ENCODE measurements at places on chromosomes 16 and 17.

DNA sequence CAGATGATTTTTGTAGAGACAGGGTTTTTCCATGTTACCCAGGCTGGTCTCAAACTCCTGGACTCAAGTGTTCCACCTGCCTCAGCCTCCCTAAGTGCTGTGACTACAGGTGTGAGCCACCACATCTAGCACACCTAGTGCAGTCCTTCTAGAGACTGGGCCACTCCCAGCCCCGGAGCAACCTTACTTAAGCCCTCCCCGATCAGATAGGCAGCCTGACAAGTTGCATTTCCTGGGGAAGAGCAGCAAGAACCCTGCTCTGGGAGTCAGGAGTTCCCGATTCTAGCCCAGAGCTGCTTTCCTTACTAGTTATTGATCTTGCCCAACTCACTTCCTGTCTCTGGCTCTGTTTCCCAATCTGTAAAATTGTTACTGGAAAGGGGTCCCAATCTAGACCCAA, 7.0 kb upstream of the NAGLU start:
- no peak for DNase-seq

- peak; percentile 82 for DNase-seq
Observed at GRCh38 chr16:19655242-19655777, 62.7 kb downstream of the KNOP1 start.

DNA sequence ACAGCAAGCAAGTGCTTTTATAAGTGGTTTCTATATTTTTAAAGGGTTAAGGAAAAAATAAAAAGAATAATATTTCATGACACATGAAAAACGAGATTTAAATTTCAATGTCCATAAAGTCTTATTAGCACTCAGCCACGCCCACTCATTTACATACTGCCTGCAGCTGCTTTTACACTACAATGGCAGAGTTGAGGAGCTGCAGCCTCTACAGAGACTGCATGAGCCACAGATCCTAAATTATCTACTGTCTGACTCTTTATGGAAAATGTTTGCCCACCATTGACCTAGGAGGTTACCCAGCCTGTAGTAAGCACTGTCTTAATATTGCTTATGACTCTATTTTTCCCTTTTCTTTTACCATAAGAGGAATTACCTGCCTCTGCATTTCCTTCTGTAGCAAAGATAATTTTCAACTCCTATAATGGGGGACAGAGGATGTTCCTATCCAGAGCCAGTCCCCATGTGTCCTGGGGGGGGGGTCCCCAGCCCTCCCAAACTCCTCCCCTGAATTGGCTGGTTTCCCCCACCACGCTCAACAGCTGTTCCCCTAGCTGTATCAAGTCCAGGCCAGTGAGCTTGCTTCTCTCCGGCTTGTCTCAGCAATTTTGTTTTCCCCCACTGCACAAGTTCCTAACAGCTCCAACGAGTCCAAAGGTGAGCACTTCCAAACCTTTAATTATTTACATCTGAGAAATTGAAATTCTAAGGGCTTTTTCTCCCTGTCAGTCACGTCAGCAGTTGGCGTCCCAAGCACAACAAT, 139.4 kb upstream of the ERCC4 start:
- DNase-seq = no peak

GRCh38 chr16:71499775-71500364, 10.7 kb upstream of the ZNF19 start:
- peak; percentile 46 for DNase-seq

DNA sequence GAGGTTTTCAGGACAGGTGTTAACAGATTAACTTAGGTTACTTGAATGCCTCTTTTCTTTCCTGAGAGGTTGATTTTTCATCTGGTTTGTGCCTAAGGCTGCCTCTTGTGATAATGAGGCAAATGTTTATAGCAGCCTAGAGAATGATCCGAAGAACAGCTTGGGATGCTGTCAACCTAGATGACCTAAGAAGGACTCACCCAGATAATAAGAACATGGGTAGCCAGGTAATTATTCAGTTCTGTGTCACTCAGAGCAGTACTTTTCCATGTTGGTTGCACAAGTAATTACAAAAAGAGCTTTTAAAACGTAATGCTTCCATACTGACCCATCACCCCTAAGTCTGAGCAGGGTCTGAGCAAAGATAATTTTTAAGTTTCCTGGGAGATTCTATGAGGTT, 60.3 kb downstream of the CHD9 start:
- DNase-seq = no peak

DNA sequence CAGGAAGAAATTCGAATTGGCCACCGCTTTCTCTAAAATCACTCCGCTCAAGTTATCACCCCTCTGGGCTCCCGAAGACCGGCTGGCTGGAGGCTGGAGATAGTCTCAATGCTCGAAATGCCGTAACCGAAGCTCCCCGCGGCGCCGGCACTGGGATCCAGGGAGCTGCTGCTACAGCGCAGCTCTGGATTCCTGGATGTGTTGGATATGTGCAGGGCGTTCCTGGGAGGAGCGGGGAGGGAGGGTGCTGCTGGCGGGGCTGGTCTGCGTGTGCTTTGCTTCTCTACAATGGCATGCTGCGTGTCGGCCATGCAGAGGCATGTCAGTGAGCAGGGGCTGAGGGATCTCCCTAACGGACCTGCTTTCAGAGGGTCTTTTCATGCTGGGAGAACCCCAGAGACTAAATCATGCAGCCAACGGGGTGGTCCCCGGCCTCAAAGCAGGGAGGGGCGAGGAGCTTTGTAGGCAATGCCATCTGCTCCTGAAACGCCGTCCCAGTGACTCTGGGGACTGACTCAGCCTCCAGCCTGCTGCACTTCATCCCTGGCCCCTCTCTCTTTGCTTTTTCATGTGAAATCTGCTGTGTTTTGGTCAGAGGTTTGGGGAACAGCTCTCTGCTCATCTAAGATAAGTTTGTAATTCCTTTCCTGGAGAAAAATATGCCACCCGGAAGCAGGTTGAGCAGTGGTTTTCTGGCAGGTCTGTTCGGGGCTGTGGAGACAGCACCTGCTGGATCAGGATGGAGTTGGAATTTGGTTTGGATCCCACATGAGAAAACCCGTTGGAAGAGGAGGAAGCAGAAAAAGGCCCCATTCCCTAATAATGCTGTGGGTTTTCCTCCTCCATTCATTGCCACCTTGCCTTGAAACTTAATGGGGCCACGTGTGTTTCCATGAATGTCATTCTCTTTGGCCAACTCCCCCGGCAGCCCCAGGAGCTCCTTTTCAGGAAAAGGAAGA, 311.4 kb downstream of the SEC14L1 start:
- no peak for DNase-seq

DNA sequence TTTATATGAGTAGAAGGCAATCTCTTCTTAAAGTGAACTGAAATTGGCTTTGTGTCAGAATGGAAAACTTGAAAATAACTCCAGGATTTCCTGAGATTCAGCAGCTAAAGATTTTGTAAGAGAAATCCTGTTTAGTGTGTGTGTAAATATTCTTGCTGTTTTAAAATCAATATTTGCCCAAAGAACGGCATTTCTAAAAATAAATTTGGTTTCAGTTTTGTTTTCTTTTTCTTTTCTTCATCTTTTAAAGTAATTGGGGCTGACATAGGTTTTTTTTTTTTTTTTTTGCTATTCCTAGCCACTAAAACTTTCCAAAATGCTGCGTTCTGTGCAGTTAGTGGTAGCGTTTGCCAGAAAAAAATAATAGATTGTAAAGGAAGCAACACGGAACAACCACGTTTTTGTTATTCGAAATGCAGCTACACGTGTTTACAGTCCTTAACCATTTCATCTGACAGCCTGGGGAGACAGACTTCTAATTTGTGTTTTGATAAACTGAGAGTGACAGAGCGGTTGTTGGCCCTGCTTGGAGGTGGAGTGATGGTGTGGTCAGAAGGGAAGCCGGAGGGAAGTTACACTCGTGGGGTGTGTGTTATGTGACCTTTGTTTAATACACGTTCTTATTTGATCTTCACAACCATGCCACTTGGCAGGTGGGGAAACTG, 21.6 kb upstream of the SMPD3 start:
- no peak for DNase-seq

- DNase-seq = no peak
Observed at GRCh38 chr17:2943981-2944380, 119.4 kb downstream of the OR1D5 start.

- peak; percentile 46 for DNase-seq
Observed at GRCh38 chr17:37488607-37489196, 989 bp upstream of the DUSP14 start.

DNA sequence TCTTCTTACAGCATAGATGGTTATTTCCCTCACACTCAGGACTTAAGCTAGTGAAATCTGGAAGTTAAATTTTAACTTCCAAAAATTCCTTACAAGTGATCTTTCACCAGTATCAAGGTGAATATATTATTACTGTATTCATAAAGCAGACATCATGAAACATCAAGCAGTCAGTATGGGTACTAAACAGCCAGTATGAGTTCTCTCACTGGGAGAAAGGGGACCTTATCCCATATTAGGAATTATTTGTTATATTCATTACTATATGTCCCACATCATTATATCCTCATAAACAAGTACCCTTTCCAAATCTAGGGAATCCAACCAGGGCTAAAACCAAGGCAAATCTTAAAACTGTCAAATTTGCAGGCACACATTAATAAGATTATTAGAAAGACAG, 15.3 kb downstream of the NUFIP2 start:
- DNase-seq = no peak

DNA sequence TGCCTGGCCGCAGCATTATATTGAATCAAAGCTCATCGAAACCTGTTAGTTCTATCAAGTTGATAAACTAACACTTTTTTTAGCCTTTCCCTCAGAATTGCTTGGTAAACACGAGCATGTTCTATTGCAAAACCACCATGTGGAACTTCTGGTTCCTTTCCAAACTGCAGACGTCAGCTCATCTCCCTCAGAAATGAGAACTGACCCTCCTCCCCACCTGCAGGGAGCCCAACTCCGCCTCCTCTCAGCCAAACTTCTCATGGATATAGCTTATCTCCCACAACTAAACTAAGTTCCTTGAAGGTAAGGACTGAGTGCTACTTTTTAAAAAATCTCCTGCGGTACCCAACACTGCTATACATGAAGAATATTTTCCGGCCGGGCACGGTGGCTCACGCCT, 6.7 kb downstream of the SHMT1 start:
- DNase-seq = no peak

- no peak for DNase-seq
Observed at GRCh38 chr16:8867932-8868415, 832 bp downstream of the CARHSP1 start.

Measured in NCI-H2081 (cell line).